Adipocyte (in vitro differentiated cells): ENCODE measurements at places on chromosomes 13 and 19.

DNA sequence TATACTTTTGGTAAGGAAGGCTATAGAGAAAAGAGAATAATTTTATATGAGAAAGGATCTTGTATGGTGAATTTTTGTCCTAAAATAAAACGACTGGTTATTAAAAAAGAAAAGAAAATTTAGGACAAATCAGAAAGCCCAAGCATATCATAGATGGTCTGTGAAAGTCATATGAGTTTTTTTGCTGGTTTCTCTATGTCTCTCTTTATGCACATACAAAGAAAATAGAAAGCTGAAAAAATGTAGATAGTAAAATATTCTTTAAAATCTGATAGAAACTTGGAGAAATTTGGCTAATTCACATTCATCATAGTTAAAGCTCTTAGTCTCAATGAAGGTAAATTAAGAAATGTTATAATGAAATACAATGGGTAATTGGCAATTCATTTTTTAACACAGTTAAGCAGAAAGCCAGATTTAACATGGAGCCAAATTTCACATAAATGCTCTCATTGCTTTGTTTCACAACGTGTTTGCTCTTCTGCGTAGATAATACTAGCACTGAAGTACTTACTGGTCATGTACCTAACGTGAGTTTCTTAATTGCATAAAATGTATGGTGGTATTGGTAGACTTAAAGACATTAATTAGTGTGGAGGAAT, 621.5 kb upstream of the ATXN8OS start:
- DNase-seq = no peak

DNA sequence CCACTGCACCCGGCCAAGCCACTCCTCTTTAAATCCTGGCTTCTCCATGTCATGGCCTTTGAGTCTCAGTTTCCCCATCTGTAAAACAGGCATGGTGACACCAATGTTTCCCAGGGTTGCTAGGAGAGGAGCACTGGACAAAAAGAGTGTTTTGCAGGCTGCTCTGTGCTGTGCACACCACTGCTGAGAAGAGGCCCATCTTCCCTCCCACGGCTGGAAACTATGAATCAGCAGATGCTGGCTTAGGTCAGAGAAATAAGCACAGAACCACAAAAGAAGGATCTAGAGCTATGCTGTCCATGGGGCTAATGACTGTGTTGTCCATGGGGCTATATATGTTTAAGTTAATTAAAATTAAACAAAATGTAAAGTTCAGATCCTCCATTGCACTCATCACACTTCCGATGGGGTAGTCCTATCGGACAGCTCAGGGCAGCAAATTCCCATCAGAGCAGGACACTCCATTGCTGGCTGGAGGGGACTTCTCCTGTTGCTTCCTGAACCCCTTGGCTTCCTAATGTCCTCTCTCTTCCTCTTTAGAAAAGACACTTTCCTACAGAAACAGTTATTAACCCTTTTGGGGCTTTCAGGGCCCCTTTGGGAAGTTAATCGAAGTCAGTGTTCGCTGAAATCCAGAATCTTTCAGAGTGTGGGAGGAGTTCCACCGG, 37.1 kb downstream of the TSHZ3 start:
- peak; percentile 82 for DNase-seq

DNA sequence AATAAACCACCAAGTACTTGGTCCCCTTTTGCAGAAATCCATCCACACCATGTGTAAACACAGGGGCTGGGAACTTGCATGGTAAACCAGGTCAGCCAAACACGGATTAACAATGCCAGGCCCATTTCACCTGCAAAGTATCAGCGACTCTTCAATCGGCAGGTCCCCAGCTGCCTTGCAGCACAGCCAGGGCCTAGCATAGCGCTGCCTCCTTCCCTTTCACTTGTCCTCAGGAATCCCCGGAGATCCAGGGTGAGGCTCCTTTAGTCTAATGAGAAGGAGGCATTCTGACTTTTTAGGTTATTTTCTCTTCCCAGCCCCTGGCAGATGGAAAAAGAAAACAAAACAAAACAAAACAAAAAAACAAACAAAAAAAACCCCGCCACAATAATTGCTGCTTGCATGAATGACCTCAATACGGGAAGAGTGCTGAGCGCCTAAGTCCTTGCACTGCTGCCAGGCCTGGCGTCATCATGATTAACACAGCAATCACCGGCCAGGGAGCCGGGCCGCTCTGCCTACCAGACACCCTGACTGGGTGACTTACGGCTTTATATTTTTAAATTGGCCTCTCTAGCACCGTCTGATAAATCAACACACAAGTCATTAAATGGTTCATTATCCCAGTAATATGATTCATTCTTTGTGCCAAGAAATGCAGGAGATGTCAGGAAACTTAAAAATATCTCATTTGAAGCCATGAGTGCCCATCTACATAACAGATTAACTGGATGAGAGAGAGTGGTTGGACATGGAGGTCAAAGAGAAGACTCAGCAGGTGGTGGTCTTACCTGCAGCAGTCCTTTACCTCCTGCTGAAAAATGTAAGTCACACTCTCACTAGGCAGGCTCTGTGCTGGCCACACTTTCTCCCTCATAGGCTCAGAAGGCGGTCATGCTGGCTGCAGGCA, 692.7 kb downstream of the UQCRFS1 start:
- DNase-seq = no peak

DNA sequence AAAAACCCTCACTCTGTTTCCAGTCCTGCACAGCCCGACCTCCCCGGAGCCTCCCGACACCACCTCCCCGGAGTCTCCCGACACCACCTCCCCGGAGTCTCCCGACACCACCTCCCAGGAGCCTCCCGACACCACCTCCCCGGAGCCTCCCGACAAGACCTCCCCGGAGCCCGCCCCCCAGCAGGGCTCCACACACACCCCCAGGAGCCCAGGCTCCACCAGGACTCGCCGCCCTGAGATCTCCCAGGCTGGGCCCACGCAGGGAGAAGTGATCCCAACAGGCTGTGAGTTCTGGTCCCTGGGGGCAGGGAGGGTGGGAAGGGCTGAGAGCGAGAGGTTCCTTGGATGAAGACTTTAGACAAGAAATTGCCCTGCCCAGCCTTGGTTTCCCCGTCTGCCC, 5.4 kb downstream of the MADCAM1 start:
- DNase-seq = no peak

GRCh38 chr19:54882758-54883157, 8.7 kb downstream of the FCAR start:
- no peak for DNase-seq

GRCh38 chr13:108477376-108477775, 152.0 kb upstream of the MYO16 start:
- DNase-seq = no peak

DNA sequence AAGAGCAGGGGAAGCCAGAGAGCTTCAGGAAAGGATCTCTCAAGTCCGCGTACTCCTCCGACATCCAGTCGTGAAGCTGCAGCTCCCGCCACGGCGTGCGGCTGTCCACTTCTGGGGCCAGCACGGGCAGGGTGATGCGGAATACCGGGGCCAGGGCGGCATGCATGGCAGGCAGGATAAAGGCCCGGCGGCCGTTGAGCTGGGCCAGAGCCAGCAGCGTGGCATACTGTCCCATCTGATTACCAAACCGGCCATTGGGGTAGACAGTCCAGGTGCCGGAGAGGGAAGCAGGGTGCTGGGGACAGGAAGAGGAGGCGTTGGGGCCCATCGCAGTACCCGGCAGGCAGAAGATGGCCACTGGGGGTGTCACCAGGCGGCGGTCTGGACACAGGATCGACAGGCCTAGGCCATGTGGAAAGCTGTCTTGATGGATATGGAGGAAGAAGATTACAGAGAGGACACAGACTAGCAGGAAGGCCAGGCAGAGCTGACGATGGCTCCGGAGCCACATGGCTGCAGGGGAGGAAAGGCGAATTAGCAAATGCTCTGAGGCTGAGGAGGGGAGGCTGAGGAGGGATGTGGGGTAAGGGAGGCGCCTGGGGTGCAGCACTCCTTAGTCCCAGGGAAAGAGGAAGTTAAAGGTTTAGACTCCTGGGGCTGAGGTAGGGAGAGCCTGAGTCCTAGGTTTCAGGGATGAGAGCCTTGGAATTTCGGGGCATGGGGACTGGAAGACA, 1.5 kb downstream of the FUT1 start:
- no peak for DNase-seq

GRCh38 chr19:38836983-38837626, 5.5 kb upstream of the ECH1 start:
- no peak for DNase-seq

- DNase-seq = peak; percentile 43
These were observed 16.2 kb downstream of the CERS1 start for GRCh38 chr19:18879579-18880373.

GRCh38 chr19:4501691-4502090, 16.6 kb downstream of the PLIN4 start:
- DNase-seq = no peak

DNA sequence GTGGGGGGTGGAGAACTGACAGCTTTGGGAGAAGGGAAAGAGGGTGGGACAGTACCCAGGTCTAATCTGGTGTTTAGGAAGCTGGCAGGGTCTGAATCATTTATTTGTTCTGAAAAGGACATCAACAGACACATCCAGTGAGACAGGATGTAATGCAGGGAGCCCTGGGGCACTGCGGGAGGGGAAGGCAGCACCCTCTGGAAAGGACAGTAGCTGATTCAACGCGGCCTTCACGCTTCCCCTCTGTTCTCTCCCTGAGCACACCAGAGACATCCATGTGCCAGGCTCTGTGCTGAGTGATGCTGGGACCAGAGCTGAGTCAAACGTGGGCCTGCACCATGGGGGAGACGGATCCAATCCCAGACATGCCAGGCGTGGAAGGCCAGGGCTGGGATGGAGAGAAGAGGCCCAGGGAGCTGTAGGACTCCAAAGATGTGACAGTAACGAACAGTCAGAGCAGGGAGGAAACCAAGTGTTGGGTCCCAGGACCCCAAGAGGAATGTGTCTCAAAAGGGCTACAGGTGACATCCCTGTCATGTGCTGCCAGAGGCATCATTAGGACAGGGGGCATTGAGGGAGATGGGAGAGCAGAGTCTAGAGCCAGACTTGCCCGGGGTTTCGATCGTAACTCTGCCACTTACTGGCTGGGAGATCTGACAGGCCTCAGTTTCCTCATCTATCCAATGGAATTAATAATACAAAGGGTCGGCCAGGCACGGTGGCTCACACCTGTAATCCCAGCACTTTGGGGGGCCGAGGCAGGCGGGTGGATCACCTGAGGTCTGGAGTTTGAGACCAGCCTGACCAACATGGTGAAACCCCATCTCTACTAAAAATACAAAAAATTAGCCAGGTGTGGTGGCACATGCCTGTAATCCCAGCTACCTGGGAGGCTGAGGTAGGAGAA, 1.7 kb downstream of the ETFB start:
- no peak for DNase-seq

- no peak for DNase-seq
These were observed 109.7 kb downstream of the PAN3 start for GRCh38 chr13:28248080-28248479.

DNA sequence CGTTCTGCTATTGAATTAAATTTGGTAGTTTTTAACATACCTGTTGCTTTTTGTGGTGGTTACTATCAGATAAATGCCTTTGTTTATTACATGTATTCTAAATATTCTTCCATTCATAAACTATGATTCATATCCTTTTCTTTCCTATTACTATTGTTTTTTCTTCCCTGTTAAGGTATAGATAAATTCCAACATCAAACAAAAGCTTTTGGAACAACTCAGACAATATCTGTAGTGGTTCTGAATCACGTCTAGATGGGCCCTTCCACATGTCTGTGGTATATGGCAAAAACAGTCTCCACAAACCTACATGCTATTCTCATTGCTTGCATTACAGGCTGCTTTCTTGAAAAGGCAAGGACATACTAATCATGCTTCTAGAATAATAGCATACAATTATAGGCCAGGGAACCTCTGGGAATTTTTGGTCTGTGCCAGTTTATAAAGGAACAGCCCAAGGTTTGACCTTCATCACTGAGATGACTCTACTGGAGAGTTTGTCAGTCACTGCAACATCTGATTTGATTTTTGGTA, 6.4 kb downstream of the LRCH1 start:
- DNase-seq = no peak

DNA sequence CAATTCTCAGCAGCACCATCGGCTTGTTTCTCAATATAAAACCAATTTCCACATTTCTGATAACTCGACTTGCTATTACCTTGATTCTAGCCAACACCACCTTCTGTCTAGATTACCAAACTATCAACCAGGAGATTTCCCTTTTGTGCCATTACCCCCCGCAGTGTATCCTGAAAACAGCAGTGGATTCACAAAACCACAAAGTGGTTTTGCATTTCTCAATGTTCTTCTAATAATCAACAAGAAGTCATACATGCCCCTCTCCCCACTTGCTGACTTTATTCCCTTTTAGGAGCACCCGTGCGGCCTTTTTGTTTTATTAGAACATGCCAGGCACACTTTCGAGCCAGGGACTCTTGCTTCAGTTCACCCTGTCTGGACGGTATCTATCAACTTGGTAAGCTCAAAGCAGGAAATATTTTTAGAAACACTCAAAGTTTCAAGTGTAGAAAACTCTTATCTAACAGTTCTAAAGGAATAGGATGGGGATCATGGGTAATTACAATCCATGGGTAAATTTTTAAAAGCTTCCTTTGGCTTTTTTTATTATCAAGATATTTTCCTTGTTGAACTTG, 967.4 kb downstream of the EFNB2 start:
- DNase-seq = no peak

DNA sequence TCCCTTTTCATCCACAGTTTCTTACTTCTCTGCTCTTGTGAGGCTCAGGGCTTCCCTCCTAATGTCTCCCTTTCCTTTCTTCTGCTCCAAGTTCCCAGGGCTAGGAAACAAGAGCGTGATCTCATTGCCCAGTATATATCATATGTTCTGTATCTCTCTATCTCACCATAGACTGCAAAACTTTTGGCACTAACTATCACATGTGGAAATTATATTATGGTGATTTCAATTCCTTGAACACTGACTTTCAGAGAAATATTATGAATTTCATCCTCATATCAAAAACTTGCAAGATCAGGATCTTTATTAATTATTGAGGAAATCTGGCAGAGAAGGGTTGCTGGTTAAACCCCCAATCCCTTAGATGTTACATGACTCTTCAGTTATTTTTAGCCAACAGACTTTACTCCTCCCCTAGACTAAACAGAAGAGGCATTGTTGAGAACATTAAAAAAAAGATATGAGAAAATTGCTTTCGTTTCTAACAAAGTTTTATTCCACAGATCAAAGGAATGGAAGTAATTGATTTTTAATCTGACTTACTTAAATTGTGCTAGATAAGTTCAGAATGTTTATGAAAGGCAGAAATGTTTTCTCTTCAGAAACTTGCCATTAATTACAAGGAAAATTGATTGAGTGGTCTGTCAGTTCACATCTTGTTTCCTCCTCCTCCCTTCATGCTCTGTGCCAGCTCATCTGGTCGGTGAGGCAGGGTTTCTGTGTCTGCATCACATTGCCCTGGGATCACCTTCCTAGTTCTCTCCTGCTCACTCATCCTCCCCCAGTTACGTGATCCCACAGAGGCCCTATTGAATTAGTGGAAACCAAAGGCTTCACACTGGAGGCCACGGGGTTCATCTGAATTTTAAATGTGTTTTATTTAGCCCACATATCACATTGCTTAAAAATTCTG, 378.5 kb downstream of the LMO7 start:
- DNase-seq = peak; percentile 53
